ENCODE measurements at places on chromosomes 4 and X.

DNA sequence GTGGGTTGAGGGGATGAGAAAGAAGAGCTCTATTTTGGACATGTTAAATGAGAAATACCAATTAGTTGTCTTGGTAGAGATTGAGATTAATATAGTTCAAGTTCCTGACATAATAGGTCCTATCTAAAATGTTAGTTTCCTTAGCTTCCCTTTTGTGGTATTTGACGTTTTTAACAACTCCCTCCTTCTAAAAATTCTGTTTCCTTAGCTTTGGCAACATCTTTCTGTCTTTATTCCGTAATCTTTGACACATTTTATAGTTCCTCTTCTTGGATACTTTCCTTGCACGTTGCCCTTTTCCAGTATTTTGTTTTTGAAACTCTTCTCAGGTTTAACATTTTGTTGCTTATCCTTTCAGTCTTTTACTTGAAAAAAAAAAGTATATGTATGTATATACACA lies 36.9 kb downstream of the LAMTOR3 start:
- no peak for DNase-seq

- DNase-seq, result no peak
Measured at GRCh38 chr4:189823591-189823990, 117.1 kb upstream of the FRG1 start.

- no peak for DNase-seq
Measured at GRCh38 chrX:42771506-42772335, 6.2 kb downstream of the PPP1R2C start.

DNA sequence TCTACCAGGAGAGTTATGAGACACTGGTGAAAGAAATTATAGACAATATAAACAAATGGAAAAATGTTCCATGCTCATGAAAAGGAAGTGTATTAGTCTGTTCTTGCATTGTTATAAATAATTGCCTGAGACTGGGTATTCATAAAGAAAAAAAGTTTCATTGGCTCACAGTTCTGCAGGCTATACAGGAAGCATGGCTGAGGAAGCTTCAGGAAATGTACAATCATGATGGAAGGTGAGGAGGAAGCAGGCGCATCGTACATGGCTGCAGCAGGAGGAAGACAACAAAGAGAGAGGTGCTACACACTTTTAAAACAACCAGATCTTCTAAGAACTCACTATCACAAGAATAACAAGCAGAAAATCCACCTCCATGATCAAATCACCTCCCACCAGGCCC lies 184.3 kb downstream of the NPNT start:
- DNase-seq, result no peak

- no peak for DNase-seq
Measured at GRCh38 chr4:174056959-174057358, 226.5 kb downstream of the FBXO8 start.

GRCh38 chr4:108263057-108263456 lies 94.3 kb upstream of the LEF1 start:
- no peak for DNase-seq

- DNase-seq, result no peak
Measured at GRCh38 chrX:30876367-30876766, 12.7 kb downstream of the TAB3 start.

GRCh38 chrX:52995987-52996331 lies 37.6 kb upstream of the FAM156A start:
- no peak for DNase-seq

- DNase-seq, result no peak
Measured at GRCh38 chrX:115189646-115190635, 731 bp downstream of the RBMXL3 start.

GRCh38 chr4:94641702-94642560 lies 115.8 kb upstream of the BMPR1B start:
- peak; percentile 63 for DNase-seq

GRCh38 chr4:13611283-13611842 lies 16.2 kb downstream of the BOD1L1 start:
- DNase-seq, result no peak

DNA sequence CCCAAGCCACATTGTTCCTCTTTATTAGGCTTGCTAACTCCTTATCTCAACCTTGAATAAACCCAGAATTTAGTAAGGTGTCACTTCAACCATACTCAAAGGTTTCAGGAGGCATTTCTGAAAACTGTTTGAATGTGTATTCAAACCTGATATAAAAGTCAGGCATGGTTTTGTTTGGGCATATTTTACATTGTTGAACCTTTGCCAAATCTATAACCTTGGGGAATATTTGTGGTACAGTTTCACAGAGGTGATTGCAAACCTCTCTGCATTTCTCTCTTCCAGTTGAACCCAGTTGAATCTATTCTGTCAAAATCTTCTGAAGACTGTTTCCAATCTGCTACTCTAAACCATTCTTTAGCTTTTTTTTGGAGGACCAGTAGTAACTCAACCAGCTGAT lies 409.0 kb downstream of the TECRL start:
- DNase-seq, result peak; percentile 0

DNA sequence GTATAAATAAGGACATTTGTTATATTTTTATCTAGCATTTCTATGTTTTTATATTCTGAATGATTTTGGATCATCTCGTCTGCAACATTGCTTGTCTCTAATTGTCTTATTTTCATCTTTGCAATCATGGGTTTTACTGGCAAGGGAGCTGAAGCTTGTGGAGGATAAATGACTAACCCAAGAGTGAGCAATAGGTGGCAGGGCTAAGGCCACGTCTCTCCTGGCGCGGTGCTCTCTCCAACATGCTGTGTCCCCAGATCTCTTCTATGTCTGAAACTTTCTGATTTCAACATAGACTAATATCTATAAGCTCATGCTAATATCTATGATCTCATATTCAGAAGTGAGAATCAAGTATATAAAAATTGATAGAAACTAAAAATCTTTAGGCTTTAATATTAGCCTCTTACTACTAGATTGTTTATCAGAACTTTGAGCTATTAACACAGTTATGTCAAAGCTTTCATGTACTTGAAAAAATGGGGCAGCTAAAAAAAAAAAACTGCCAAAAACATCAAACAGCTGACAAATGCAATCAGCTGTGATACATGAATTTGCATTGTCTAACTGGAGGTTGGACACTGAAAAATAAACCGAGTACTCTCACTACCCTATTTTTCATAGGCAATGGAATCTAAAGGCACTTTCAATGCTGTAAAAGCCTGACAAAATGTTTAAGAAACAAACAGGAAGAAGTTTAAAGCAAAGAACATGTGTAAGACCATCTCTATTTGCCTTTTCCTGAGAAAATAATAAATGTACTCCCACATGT lies 169.2 kb downstream of the TMA16 start:
- DNase-seq, result no peak

- DNase-seq, result peak; percentile 26
Measured at GRCh38 chr4:126916626-126917140, 716.1 kb upstream of the INTU start.

DNA sequence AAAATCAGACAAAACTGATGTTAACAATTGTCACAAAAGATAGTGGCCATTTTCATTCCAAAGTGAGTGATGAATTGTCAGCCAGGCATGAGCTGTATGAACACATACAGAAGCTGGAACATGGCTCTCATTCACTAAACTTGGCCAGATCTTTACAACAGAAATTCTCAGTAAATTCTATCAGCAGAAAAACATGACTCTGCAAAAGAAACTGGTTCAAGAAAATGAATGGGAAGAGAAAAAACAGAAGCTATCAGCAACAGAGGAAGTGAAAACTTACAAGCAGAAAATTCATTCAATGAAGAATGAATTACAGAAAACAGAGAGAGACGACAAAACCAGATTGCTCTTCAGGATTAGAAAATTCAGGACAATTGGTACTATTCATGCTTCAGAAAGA lies 249.6 kb downstream of the COL25A1 start:
- no peak for DNase-seq

DNA sequence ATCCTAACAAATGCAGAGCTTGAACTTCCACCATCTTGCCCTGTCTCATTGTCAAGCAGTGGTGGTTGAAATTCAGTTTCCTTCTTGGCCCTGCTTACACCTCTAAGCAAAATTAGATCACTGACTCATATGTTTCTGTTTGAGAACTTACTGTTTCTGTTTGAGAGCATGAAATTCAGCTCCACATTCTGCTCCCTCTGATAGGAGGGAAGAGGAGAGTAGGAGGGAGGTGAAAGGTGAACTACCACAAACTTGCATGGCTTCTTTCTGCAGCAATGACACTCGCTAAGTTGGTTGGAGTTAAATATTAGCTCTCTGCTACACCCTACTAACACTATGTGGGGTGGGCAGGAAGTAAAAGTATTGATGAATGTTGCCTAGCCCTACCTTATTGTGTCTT lies 117.8 kb upstream of the EDA2R start:
- no peak for DNase-seq

DNA sequence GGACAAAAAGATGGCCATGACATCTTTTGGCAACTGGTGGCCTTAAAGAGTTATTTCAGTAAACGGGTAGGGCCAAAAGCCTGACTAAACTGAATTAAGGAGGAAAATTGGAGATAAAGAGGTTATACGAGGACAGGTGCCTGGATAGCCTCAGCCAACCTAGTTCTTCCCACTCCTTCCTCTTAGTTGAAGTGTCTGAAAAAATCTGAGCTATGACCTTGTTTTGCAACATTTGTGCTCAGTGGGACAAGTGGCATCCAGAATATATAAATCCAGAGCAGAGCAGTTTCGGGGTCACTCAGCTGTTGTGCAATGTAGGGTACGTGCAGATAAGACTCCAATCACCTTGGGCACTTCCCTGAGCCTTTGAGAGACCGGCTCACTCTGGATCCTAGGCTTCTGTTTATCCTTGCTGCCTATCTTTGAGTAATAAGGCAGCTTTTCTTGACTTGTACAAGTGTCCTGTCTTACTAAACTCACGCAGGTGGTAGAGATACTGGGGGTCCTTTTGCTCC lies 50.2 kb upstream of the MORC4 start:
- DNase-seq, result no peak

GRCh38 chrX:40579900-40580536 lies 752 bp upstream of the ATP6AP2 start:
- no peak for DNase-seq

DNA sequence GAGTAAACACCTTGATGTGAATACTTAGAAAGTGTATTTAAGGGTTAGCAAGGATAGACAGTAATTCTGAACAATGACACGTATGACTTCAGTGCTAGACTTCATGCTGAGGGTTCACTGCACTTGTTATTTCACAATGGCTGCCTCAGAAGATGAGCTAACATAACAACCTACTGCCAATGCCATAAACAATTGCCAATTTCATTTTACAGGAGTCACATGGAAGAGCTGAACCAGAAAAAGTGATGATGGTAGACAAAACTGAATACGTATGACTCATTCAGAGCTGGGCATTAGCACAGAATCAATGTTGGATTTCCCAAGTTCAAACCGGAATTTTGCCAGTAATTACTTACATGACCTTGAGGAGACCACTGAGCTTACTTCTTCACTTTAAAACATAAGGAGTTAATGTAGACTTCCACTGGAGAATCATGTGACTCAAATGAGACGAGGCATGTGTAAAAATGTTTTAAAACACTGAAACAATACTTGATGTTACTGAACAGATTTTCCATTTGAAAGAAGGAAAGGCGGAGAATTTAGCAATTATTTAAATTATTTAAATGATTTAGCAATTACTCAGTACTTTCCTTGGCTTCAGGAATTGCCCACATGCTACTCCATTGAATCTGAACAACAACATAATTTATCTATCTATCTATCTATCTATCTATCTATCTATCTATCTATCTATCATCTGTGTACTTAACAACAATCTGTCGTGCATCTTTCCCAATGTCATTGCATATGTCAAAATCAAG lies 868.5 kb upstream of the SLIT2 start:
- peak; percentile 56 for DNase-seq

- DNase-seq, result no peak
Measured at GRCh38 chrX:33204889-33205288, 6.5 kb downstream of the DMD start.

DNA sequence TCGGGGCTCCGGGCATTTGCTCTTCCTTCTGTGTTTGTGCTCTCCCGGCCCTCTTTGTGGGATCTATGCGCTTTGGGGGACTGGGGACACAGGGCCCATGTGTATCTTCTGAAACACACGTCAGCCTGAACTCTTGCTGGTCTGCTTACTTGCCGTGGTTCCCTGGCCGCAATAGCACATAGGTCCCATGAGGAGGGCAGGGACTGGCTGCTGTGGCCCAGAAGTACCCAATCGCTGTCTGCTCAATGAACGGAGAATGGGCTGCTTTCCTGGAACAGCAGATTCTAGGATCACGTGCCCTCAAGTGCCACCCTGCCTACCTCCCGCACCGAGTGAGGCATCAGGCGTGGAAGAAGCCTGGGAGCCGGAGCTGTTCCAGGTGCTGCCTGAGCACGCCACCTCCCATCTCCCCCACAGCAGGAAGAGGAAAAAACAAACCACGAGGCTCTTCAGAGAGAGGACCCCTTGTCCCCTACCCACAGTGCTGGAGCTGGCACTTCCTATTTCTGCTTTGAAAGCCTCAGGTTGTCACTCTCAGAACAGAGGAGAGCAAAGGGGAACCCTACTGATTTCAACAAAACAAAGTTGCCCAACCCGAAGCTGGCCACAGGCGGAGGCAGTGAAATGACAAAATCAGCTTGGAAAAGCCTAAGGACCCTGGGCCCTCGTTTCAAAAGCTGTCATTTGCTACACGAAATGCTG lies 3.8 kb downstream of the G6PD start:
- no peak for DNase-seq

GRCh38 chr4:67721315-67721769 lies 20.4 kb upstream of the UBA6 start:
- DNase-seq, result no peak

DNA sequence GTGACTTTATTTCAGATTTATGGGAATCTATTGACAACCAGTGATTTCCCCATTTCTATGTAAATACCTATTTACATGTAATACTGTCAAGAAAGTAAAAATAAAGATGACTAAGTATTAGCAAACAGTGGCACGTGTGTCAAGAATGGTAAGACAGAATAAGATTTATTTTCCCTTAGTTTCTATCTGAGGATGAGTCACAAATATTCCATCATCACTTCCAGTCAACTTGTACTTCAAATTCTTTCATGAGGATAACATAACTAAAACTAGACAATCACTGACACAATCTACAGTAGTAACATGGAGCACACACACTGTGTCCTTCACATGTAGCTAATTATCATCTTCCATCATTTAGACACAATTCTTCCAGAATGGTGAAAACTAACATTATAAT lies 625.3 kb upstream of the PCDH7 start:
- peak; percentile 23 for DNase-seq

- no peak for DNase-seq
Measured at GRCh38 chrX:67692246-67692645, 148.4 kb downstream of the AR start.

GRCh38 chrX:53798281-53798680 lies 111.8 kb upstream of the HUWE1 start:
- no peak for DNase-seq

- no peak for DNase-seq
Measured at GRCh38 chr4:33071535-33071934, 2351.4 kb downstream of the PCDH7 start.

GRCh38 chrX:115988825-115989224 lies 181.7 kb upstream of the AGTR2 start:
- no peak for DNase-seq

- no peak for DNase-seq
Measured at GRCh38 chr4:5134620-5135019, 83.3 kb downstream of the STK32B start.

GRCh38 chr4:156052116-156052515 lies 98.5 kb upstream of the CTSO start:
- no peak for DNase-seq

- DNase-seq, result no peak
Measured at GRCh38 chr4:157075811-157076577, at the start of gene GLRB. GLRB (plus strand) TSS chr4:157076150; CDS start chr4:157078025, 1,875 bp downstream.

GRCh38 chr4:143046454-143046853 lies 138.3 kb upstream of the USP38 start:
- DNase-seq, result no peak

- no peak for DNase-seq
Measured at GRCh38 chr4:80471756-80472155, 136.2 kb downstream of the CFAP299 start.

GRCh38 chr4:53579826-53580225 lies 11.5 kb downstream of the LNX1 start:
- DNase-seq, result no peak

All from HS-5 (cell line).